Progenitor cell of endocrine pancreas (in vitro differentiated cells): ENCODE measurements at places on chromosomes 16 and 17.
A peak's percentile ranks its signal among the peaks of the same experiment; 100 is the strongest.

GRCh38 chr16:11915114-11915643, 577 bp downstream of the GSPT1 start:
- no peaks in the 10 kb centered on the region for H3K27me3 ChIP-seq
- H3K4me1 ChIP-seq: peaks cover 35% of the 10 kb centered on the region
- H3K27ac ChIP-seq: peak overlapping the region; percentile 96
- H3K36me3 ChIP-seq: peaks cover 3% of the 10 kb centered on the region

DNA sequence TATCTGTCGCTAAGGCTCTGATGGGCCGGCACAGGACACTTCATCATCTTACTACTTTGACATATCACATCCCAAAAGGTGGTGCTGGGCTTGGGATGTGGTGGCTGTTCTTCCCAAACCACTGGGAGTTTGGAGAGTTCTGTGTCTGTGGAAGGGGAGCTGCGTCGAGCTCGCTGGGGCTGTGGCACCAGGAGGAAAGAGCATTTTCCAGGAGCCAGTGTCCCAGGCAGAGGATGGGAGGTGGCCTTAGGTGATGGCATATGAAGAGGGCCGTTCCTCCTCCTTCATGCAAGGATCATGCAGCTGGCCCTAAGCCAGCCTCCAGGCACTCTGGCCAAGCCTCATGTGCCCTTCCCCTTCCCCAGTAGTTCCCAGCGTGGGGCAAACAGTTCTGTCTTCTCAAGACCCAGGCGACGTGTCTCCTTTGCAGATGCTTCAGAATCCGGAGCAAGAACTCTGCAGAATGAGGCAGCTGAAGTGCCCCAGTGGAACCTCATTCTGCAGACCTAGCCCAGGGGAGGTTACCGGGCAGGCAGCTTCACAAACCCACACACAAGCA, 89.4 kb upstream of the TNRC6C start:
- peaks cover 21% of the 10 kb centered on the region for H3K27me3 ChIP-seq
- no peak overlapping the region for H3K27ac ChIP-seq
- no peaks in the 10 kb centered on the region for H3K36me3 ChIP-seq
- no peaks in the 10 kb centered on the region for H3K4me1 ChIP-seq
- DNase-seq: no peak

DNA sequence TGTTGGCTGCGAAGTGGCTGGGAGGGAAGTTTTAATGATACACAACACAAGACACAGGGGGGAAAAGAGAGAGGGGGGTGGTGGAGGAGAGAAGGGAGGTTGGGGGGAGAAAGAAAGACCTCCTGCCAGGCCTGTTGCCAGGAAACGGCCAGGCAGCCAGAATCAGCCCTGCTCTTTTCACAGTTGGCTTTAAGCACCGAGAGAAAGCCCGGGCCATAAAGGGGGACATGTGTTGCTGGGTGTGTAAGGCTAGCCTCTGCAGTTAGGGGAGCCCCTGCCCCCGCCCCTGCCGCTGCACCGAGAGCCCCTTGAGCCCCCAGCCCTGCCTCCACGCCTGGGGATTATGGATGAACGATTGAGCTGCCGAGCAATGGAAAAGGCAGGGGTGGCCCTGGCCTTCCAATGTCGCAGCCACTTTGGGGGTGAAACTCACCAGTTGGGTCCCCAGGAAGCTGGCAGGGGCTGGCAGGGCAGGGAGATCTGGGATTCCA, 13.9 kb upstream of the WNT3 start:
- no peaks in the 10 kb centered on the region for H3K4me1 ChIP-seq
- no peak overlapping the region for H3K27ac ChIP-seq
- H3K36me3 ChIP-seq: no peaks in the 10 kb centered on the region

- no peaks in the 10 kb centered on the region for H3K36me3 ChIP-seq
- DNase-seq: no peak
- H3K4me1 ChIP-seq: no peaks in the 10 kb centered on the region
- no peak overlapping the region for H3K27ac ChIP-seq
- H3K27me3 ChIP-seq: no peaks in the 10 kb centered on the region
Observed at GRCh38 chr16:22621586-22622155, 111.0 kb downstream of the NPIPB5 start.

DNA sequence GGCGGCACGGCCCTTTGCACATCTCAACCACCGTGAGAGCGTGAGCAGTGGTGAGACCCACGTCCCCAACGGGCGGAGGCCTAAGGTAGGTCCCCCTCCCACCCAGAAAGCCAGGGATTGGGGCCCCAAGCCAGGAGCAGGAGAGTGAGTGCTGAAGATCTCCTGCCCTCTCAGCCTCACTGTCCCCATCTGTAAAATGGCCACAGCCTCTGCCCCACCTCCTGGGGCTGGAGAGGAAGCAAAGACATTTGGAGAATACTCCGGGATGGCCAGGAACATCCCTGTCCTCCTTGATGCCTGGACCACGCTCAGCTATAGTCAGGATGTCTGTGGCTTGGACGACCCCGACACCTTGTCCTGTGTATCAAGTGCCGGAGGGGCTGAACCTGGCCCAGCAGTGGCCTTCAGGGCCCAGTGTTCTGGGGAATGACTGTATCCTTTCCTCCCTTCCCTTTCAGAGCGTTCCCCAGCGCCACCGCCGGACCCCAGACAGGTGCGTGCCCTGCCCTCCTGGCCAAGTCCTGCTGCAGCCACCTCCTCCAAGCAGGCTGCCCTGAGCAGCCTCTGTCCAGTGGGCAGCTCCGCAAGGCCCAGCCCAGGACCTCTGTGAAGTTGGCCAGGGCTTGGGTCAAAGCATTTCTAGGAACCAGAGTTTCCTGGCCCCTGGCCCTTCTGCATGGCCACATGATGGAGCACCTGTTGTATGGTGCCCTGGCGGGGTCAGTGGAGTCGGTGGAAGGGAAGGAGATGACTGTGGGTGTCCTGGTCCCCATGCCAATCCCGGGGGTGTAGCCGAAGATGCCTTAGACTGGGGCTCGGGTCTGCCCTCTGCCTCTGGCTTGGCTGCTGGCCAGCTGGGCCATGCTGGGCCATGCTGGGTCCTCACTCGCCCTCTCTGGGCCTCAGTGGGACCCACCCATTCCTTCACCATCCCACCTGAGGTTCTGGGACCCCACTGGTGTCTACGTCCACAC, 38.4 kb downstream of the ADCY7 start:
- no peak for DNase-seq
- peaks cover 7% of the 10 kb centered on the region for H3K4me1 ChIP-seq
- no peaks in the 10 kb centered on the region for H3K36me3 ChIP-seq
- H3K27ac ChIP-seq: no peak overlapping the region

DNA sequence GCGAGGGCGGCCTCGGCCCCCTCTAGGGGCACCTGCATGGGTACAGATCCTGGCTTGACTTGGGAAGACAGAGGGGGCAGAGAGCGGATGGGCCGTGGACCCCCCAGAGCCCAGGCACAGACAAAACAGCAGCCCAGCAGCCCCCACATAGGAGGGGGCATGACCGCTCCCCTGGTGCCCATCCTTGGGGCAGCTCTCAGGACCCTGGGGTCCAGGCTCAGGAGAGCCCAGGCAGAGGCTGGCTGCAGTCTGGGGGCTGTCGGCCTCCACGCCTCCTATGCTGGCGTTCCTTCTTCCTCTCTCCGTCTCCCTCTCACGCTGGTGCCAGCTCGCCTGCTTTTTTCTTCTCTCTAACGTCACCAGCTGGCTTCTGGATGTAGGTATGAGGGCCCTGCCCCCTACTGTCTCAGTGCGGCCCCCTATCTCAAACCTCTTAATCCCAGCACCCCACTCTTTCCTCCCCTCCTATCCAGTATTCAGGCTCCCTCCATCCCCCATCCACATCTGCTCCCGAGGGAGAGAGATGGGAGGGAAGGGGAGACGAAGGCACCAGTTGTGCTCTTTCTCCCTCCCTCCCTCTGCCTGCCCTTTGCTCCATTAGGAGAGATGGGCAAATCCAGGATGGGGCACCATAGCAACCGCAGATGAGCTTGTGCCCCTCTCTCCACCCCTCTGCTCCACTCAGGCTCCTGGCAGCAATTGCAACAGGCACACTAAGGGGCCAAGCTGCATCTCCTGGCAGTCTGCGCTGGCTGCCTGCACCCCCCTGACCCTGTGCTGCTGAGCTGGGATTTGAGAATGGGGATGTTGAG, at the start of gene GPR179:
Gene GPR179 (minus strand): TSS at position 349 of the 812 bp plus-strand sequence. CDS start 167 bp downstream, at position 182.
- no peaks in the 10 kb centered on the region for H3K4me1 ChIP-seq
- no peak within 1 kb of the TSS for H3K27ac ChIP-seq
- no peaks in the 10 kb centered on the region for H3K36me3 ChIP-seq
- H3K27me3 ChIP-seq: peaks cover 10% of the 10 kb centered on the region

DNA sequence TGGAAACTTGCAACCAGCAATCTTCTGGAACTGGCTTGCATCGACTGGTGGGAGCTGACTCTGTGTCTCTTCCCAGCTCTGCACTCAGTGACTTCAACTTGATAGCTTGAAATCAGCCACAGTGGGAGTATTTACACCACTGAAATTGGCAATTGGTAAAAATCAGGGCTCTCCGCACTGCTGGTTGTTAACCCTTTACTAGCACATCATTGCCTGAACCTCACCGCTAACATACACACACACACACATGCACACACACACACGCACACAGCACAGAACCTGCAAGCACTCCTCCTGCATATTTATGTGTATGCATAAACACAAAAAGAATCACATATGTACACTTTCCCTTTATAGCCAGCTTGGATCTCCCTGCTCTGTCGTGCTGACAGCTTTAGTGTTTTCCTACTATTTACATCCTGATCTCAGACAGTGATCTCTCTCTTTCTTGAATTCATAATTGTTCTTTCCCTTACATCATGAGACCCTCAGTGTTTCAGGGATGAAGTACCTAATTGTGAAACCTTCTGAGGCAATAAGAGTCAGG, 7.9 kb upstream of the TMIGD1 start:
- H3K4me3 ChIP-seq: no peak overlapping the region
- no peaks in the 10 kb centered on the region for H3K27me3 ChIP-seq
- peaks cover 58% of the 10 kb centered on the region for H3K4me1 ChIP-seq

- peaks cover 6% of the 10 kb centered on the region for H3K4me1 ChIP-seq
- DNase-seq: no peak
- H3K4me3 ChIP-seq: no peak overlapping the region
- H3K36me3 ChIP-seq: no peaks in the 10 kb centered on the region
- no peaks in the 10 kb centered on the region for H3K27me3 ChIP-seq
- peak overlapping the region; percentile 19 for H3K27ac ChIP-seq
Observed at GRCh38 chr17:29918922-29919856, 10.8 kb downstream of the SSH2 start.

- peaks cover 6% of the 10 kb centered on the region for H3K4me1 ChIP-seq
- peaks cover 76% of the 10 kb centered on the region for H3K27me3 ChIP-seq
- no peak for DNase-seq
- H3K27ac ChIP-seq: no peak overlapping the region
- H3K36me3 ChIP-seq: no peaks in the 10 kb centered on the region
Observed at GRCh38 chr17:49501496-49501895, 6.4 kb downstream of the NGFR start.

DNA sequence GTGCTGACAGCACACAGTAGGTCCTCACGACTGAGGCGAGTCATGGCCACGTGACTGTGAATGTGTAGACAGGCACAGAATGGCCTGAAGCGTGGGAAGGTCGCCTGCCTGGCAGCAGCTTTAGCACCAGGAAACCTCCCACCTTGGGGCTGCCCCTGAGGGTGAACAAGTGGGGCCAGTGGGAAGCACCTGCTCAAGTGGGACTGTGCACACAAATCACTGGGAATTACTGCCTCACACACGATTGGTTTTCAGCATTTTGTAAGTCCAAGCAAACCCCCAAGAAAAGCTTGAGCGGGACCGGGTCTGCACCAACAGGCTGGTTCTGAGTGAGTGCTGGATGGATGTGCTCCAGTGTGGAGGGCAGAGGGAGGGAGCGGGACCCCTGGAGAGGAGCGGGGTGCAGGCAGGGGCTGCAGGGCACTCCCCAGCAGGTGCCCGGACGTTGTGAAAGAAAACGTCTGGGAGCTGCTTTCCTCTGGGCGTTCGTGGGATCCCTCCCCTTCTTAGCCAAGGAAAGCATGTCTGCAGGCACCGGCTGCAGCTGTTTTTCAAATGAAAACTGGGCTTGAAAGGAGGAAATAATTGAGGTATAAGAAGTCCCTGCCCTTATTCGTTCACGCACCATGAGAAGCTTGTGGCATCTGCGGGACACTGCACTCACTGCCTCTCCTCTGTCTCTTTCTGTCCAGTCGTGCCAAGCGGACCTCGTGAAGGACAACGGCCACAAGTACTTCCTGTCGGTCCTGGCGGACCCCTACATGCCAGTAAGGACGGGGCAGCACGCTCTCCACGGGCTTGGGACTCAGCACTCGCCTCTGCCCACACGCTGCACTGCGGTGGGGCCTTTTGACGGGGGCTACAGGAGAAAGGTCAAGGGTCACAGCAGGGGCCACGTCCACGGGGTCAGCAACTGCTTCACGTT, 111.7 kb upstream of the CHMP6 start:
- H3K4me3 ChIP-seq: no peak overlapping the region
- no peaks in the 10 kb centered on the region for H3K27me3 ChIP-seq
- H3K4me1 ChIP-seq: no peaks in the 10 kb centered on the region
- no peak overlapping the region for H3K27ac ChIP-seq

GRCh38 chr16:81600275-81600674, 155.7 kb downstream of the CMIP start:
- peaks cover 1% of the 10 kb centered on the region for H3K36me3 ChIP-seq
- peak overlapping the region; percentile 88 for H3K27ac ChIP-seq
- DNase-seq: no peak
- no peaks in the 10 kb centered on the region for H3K27me3 ChIP-seq
- H3K4me3 ChIP-seq: no peak overlapping the region

DNA sequence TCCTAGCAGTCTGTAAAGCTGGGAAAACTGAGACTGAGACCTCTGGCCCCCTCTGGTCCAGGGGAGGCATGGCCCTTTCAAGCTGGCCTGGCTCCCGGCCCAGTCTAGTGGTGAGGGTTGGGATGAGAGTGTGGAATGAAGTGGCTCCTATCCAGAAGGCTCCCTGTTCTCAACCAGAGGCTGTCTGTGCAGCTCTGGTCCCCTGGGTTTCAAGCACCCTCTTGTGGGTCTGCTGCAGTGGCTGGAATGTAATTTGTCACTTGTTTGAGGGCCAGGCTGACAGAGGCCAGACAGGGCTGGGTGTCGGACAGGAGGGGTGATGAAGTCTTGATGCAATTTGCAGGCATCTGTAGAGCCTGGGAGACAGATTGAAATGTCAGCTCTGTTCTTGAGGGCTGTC, 22.1 kb upstream of the PHF12 start:
- peaks cover 44% of the 10 kb centered on the region for H3K27me3 ChIP-seq
- no peak overlapping the region for H3K4me3 ChIP-seq
- H3K27ac ChIP-seq: no peak overlapping the region

- H3K4me3 ChIP-seq: no peak overlapping the region
- H3K4me1 ChIP-seq: peaks cover 12% of the 10 kb centered on the region
- H3K36me3 ChIP-seq: peaks cover 1% of the 10 kb centered on the region
- H3K27ac ChIP-seq: no peak overlapping the region
Observed at GRCh38 chr17:78351449-78352006, 8.3 kb downstream of the SOCS3 start.
